ENCODE measurements at places on chromosomes 5 and 9. TPM values are rescaled to one million over a fixed set of nuclear protein-coding genes. Genes with fewer than 3 reads are reported as not detected.
A peak's percentile ranks its signal among the peaks of the same experiment; 100 is the strongest.

- H3K4me1 ChIP-seq, result no peaks in the 10 kb centered on the region
- H3K4me3 ChIP-seq, result no peak overlapping the region
- H3K27me3 ChIP-seq, result peaks cover 4% of the 10 kb centered on the region
These were observed 71.9 kb upstream of the RANBP3L start for GRCh38 chr5:36373527-36374086.

- no peak overlapping the region for H3K4me3 ChIP-seq
- no peaks in the 10 kb centered on the region for H3K27me3 ChIP-seq
- H3K27ac ChIP-seq, result no peak overlapping the region
- no peaks in the 10 kb centered on the region for H3K36me3 ChIP-seq
- peaks cover 12% of the 10 kb centered on the region for H3K4me1 ChIP-seq
These were observed 3.8 kb upstream of the NACC2 start for GRCh38 chr9:136098844-136099243.

DNA sequence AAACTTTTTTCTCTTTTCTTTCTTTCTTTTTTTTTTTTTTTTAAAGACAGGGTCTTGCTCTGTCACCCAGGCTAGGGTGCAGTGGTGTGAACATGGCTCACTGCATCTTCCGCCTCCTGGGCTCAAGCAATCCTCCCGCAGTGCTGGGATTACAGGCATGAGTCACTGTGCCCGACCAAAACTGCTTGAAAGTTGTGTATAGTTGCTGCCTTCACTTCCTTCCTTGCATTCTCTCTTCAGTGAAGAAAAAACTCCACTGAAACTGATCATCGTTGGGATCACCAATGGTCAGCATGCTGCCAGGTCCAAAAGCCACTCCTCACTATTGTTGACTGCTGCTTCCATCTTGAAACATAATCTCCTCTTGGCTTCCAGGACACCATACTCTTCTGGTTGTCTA is 66.6 kb upstream of the CTNNA1 start:
- DNase-seq, result no peak
- no peaks in the 10 kb centered on the region for H3K36me3 ChIP-seq
- no peak overlapping the region for H3K27ac ChIP-seq
- no peak overlapping the region for H3K4me3 ChIP-seq
- H3K4me1 ChIP-seq, result peaks cover 2% of the 10 kb centered on the region
- peaks cover 45% of the 10 kb centered on the region for H3K27me3 ChIP-seq

DNA sequence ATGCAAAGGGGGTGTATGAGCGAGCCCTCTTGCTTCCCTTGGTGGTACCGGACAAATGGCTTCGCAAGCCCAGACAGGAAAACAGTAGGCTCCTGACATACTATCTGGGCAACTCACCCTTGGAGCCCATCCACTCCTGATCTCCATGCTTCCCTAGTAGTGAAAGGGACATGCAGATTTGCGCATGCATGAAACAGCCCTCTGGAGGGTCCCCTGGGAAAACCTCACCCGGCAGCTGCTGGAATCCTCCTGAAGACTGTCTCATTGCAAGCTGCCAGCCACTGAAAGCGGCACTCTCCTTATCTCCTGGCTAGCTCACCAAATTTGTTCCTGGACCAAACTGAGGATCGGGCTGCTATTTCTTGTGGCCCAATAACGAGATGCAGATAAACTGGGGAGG is 10.2 kb downstream of the ZNF169 start:
- H3K27ac ChIP-seq, result no peak overlapping the region
- H3K4me1 ChIP-seq, result peaks cover 12% of the 10 kb centered on the region
- DNase-seq, result no peak
- no peaks in the 10 kb centered on the region for H3K27me3 ChIP-seq
- H3K4me3 ChIP-seq, result no peak overlapping the region

Gene SPTAN1
- total RNA-seq, result 228 TPM

DNA sequence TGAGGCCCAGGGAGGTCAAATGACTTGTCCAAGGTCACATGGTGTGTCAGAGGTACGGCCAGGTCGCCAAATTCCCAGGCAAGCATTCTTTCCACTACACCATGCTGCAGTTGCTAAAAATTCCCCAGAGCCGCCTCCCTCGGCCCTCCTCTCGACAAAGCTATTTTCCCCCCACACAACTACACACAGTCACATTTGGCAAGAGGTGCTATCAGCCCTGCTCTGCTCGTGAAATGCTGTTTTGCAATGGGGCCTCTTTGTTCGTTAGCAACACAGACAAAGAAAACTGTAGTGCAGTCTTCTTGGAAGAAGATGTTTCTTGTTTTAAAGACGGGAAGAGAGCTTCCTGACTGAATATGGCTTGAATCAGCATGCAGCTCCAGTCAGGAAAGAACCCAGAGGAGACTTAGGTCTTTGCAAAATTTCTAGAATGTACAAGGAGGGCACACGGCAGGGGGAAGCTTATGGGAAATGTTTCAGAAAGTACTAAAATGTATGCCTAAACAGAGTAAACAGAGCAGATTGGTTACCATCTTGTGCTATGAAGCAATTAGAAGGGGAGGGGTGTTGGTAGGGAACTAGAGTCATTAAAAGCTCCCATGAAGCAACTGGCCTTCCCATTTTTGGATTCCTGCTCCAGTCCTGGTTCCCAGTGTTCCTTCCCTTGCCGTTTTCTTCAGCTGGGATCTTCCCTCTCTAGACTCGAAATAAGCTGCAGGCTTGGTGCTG is 14.2 kb downstream of the SLIT3 start:
- H3K27me3 ChIP-seq, result peaks cover 2% of the 10 kb centered on the region
- no peaks in the 10 kb centered on the region for H3K36me3 ChIP-seq
- H3K27ac ChIP-seq, result no peak overlapping the region
- no peaks in the 10 kb centered on the region for H3K4me1 ChIP-seq
- no peak for DNase-seq

GRCh38 chr5:22896152-22896551 is 43.0 kb upstream of the CDH12 start:
- H3K36me3 ChIP-seq, result no peaks in the 10 kb centered on the region
- H3K4me1 ChIP-seq, result no peaks in the 10 kb centered on the region
- no peaks in the 10 kb centered on the region for H3K27me3 ChIP-seq
- H3K27ac ChIP-seq, result no peak overlapping the region
- no peak for DNase-seq

DNA sequence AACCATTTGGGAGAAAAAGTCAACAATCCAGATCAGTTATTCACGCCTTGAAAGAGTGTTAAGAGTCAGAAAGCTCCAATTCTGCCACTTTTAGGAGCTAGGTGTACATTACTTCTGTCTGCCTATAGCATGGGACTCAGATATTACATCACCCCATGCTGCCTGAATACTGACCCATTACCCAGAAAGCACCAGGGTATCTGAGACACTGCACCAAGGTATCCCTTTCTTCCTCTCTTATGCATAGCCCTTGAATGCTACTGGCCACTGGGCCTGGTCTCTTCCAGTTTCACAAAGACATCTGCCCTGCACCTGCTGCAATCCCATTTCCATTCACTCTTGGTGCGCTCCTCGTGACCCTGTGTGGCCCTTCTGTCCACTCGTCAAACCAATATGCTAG is 2.6 kb downstream of the STRBP start:
- H3K4me3 ChIP-seq, result no peak overlapping the region
- H3K36me3 ChIP-seq, result no peaks in the 10 kb centered on the region
- H3K4me1 ChIP-seq, result peaks cover 28% of the 10 kb centered on the region
- H3K27ac ChIP-seq, result no peak overlapping the region

Gene ASPN
- not detected for total RNA-seq

GRCh38 chr5:141032626-141033025 is 18.5 kb upstream of the PCDHB1 start:
- H3K4me3 ChIP-seq, result no peak overlapping the region
- no peaks in the 10 kb centered on the region for H3K36me3 ChIP-seq
- no peaks in the 10 kb centered on the region for H3K4me1 ChIP-seq
- peaks cover 2% of the 10 kb centered on the region for H3K27me3 ChIP-seq

GRCh38 chr9:34611811-34612787 is at the start of gene RPP25L:
Gene RPP25L (minus strand): TSS chr9:34612097. CDS start chr9:34611296, 801 bp downstream.
- H3K36me3 ChIP-seq, result peaks cover 3% of the 10 kb centered on the region
- H3K27ac ChIP-seq, result peak within 1 kb of the TSS; percentile 85
- no peaks in the 10 kb centered on the region for H3K27me3 ChIP-seq
- peak; percentile 88 for DNase-seq
- peak within 1 kb of the TSS; percentile 89 for H3K4me3 ChIP-seq

Gene KLHL3
- total RNA-seq, result 3.0 TPM

Gene ARHGEF28
- total RNA-seq, result 0.05 TPM

GRCh38 chr9:87250205-87250604 is 247.5 kb upstream of the DAPK1 start:
- no peaks in the 10 kb centered on the region for H3K4me1 ChIP-seq
- no peak for DNase-seq
- H3K4me3 ChIP-seq, result no peak overlapping the region
- H3K27ac ChIP-seq, result no peak overlapping the region
- H3K36me3 ChIP-seq, result no peaks in the 10 kb centered on the region

Gene CARD9
- 2.4 TPM for total RNA-seq

DNA sequence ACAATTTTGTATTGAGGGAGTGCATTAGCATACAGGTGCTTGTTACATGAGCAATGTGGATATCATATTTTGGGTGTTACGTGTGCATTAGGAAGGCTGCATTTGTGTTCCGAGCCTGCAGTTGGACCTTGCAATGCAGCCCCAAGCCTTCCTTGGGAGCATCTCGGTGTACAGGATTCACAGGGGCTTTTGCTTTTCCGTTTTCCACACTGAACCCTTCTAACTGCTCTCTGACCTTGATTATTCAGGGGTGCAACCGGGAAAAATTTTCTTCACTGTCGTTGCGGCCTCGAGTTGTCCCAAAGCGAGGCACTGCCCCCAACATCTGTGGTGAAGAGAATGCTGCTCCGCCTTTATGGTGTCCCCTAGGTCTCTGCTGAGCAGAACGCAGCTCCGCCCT is 80.1 kb upstream of the PLEKHG4B start:
- no peaks in the 10 kb centered on the region for H3K36me3 ChIP-seq
- no peak overlapping the region for H3K27ac ChIP-seq
- no peak for DNase-seq
- H3K4me3 ChIP-seq, result no peak overlapping the region
- H3K27me3 ChIP-seq, result no peaks in the 10 kb centered on the region

Data from activated CD4-positive, alpha-beta memory T cell treated with anti-CD3 and anti-CD28 coated beads for 36 hours (primary cell).